Thymus (tissue), 14 donors: ENCODE measurements at places on chromosomes 13 and 19. TPM values are rescaled to one million over a fixed set of nuclear protein-coding genes. Genes with fewer than 3 reads are reported as not detected.

DAND5 gene
- total RNA-seq = 0.09 TPM

SRRM5 gene
- total RNA-seq = 0.05 TPM

ZNF700 gene
- 13.6 TPM for total RNA-seq

PRODH2 gene
- total RNA-seq = 0.19 TPM

ITPKC gene
- 6.7 TPM for total RNA-seq

CYP2F1 gene
- not detected for total RNA-seq

ZNF556 gene
- total RNA-seq = 0.33 TPM

ZBTB32 gene
- total RNA-seq = 0.09 TPM

KCNJ14 gene
- 0.19 TPM for total RNA-seq

KDELR1 gene
- 20.7 TPM for total RNA-seq

GGACT gene
- 4.4 TPM for total RNA-seq

RASIP1 gene
- 3.3 TPM for total RNA-seq

OSCAR gene
- 0.61 TPM for total RNA-seq

FCAR gene
- total RNA-seq = 0.71 TPM

LYPD3 gene
- total RNA-seq = 3.0 TPM

KCNK6 gene
- 3.4 TPM for total RNA-seq

LILRA6 gene
- 0.61 TPM for total RNA-seq

CYP2A7 gene
- total RNA-seq = not detected

FARP1 gene
- total RNA-seq = 5.8 TPM

ZNF649 gene
- total RNA-seq = 14.4 TPM

OR7D2 gene
- under 0.01 TPM for total RNA-seq

SWSAP1 gene
- 3.3 TPM for total RNA-seq

F10 gene
- 2.7 TPM for total RNA-seq

ZNF667 gene
- total RNA-seq = 3.8 TPM

ZNF699 gene
- 4.5 TPM for total RNA-seq

DOCK6 gene
- total RNA-seq = 3.9 TPM

MYO16 gene
- 0.19 TPM for total RNA-seq

ZNF541 gene
- 0.14 TPM for total RNA-seq

ZNF560 gene
- total RNA-seq = 0.05 TPM

GNG7 gene
- total RNA-seq = 0.71 TPM

OR7C1 gene
- total RNA-seq = not detected

CACNG8 gene
- not detected for total RNA-seq

ZNF90 gene
- 3.2 TPM for total RNA-seq

RGCC gene
- 120 TPM for total RNA-seq

ZNF99 gene
- total RNA-seq = 0.05 TPM

AKT1S1 gene
- total RNA-seq = 4.4 TPM

MAU2 gene
- total RNA-seq = 16.9 TPM

SYCN gene
- total RNA-seq = not detected

RDH8 gene
- total RNA-seq = not detected

ZNF134 gene
- total RNA-seq = 18.8 TPM

NBEA gene
- 4.1 TPM for total RNA-seq

SIGLECL1 gene
- total RNA-seq = 0.05 TPM

FAM216B gene
- total RNA-seq = 0.05 TPM

MAMSTR gene
- 0.38 TPM for total RNA-seq

NTF4 gene
- 6.7 TPM for total RNA-seq

TMEM255B gene
- total RNA-seq = 0.61 TPM

TLE6 gene
- total RNA-seq = 1.4 TPM
